Fibroblast of gingiva (primary cell): ENCODE measurements at places on chromosomes 5 and 9.

- DNase-seq = no peak
These were observed 136.2 kb upstream of the ACO1 start for GRCh38 chr9:32248189-32248712.

DNA sequence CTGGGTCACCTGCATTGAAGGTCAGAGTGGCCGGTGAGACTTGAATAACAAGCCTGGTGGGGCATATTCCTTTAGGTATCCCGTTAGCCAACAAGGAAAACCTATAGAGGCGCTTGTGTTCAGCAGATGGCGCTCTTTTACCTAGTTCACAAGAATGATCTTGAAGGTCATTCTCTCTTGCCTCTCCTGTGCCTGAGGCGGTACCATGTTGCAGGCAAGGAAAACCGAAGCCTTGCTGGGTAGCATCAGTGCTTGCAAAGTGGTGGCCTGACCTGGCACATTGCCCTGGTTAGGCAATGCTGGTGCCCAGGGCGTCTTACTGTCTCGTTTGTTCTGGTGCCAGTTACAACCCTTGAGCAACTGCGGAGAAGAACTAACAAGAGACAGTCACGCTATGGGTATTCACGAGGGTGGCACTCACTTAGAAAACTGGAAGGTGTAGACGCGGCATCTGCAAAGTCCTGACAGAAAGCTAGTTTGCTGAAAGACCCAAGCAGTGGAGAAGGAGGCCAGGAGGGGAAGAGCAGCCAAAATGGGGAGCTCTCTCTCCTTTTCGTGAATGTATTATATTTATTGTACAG, 56.7 kb downstream of the AOPEP start:
- peak; percentile 100 for DNase-seq

- DNase-seq = no peak
These were observed 482.8 kb upstream of the ARRDC3 start for GRCh38 chr5:91865915-91866314.

DNA sequence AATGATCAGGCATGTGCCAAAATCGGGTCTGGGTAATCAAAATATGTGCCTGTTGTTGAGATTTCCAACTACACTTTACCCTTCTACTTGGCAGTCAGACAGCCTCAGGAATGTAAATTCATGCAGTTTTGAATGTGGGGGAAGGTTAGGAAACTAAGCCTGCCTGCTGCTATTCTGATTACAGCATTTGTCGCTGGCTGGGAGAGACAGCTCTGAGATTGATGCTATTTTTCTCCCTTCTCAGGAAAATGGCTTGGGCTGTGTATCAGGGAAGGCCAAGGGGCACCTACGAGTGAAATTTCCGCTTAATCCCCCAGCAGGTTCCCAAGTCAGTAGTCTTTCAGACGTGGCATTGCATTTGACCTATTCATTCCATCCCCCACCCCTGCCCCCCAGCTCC, 3.6 kb upstream of the RGS7BP start:
- no peak for DNase-seq

- DNase-seq = peak; percentile 96
These were observed 102.3 kb downstream of the ENC1 start for GRCh38 chr5:74538206-74538661.

DNA sequence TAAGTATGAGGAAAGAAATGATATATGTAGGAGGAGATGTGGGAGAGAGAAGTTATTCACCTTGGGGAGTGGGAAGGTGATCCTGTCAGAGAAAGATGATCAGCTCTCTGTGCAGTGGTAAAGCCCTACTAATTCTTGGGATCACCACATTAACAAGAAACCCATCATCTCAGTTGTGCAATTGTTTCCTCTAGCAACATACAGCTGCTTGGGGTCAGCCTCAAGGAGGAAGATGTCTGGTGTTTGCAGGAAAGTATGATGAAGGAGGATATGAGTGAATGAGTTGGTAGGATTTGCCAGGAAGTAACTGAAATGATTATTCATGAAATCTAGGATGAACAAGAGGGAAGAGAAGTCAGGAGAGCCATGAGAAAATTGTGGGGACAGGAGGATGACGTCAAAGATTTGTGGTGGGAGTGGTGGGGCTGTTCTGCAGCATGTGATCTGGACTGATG, 50.1 kb downstream of the TNFSF8 start:
- DNase-seq = no peak

DNA sequence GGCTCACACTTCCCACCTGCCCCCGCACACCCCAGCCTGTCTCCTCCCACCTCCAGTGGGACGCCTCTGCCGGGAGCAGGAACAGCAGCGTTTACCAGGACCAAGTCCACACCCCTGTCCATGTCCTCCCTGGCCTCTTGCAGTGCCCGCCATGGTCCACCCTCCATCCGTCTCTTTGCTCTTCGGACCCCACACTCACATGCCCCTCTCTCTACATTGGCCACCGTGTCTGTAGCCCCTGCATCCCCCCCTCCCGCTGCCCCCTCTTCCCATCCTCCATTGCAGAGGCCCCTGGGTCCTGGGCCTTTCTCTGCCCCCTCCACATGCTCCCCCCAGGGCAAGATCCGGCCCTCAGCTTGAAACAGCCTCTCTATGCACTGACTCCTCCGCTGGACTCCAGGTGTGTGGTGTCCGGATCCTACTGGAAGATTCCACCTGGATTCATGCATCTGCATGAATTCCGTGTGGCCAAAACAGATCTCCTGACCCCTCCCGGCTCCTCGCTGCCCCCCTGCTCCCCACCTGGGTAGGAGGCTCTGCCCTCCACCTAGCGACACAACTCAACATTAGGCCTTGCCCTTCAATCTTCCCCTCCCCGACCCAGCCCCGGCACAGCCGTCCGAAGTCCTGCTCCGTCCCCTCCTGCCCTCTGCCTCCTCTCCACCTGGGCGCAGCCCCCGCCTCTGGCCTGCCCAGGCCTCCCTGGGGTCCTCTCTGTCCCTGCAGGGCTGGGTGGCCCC, 168.5 kb downstream of the OLFM1 start:
- no peak for DNase-seq

- DNase-seq = no peak
These were observed 17.4 kb downstream of the NRG2 start for GRCh38 chr5:140025736-140026135.

DNA sequence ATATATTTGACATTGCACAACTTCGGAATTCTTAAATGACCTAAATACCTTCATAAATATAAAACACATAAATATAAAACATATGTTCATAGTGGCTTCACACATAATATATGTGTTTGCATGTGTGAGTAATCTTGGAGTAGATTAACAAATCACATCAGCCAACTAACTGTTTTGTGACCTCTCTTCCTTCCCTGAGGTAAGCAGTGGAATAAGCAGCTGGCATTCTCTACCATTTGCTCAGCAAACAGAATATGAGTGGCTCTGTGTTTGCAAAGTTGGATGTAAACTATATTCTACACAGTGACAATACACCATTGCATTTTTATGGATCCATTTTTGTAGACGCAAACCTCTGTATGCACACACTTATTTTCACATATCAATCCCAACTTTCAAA, 189.9 kb downstream of the ACER2 start:
- DNase-seq = no peak

DNA sequence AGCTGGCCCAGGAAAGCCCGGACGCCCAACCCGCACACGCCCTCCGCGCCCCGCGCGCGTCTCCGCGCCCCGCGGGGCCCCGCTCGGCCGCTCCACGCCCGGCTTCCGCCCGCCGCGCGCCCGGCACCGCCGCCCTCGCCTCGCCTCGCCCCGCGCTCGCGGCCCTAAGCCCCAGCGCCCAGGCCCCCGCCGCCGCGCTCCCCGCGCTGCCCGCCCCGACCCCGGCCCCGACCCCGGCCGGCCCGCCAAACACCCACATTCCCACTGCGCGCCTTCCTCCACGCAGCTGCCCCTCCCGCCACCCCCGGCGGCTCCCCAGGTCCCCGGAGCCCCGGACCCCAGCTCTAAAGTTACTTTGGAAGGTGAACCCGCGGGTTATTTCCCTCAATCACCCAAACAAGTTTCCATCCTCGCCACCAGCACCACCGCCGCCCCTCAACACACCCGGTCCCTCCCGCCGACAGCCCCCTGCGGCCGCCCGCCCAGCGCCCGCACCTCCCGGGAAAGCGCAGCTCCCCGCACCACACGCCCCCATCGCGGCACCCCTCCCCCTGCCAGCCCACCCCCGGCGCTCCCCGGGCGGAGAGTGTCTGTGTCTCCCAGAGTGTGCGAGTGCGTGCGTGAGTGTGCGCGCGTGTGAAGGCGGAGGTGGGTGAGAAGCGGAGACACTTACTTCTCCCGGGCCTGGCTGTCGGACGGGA, 439 bp downstream of the SSBP2 start:
- DNase-seq = no peak

- DNase-seq = no peak
These were observed 14.4 kb downstream of the BRD3 start for GRCh38 chr9:134053401-134053871.

DNA sequence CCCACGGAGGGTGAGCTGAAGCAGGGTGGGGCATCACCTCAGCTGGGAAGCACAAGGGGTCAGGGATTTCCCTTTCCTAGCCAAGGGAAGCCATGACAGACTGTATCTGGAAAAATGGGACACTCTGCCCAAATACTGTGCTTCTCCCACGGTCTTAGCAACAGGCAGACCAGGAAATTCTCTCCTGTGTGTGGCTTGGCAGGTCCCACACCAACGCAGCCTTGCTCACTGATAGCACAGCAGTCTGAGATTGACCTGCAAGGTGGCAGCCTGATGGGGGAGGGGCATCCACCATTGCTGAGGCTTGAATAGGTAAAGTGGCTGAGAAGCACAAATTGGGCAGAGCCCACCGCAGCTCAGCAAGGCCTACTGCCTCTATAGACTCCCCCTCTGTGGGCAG, 23.2 kb downstream of the RAB3C start:
- no peak for DNase-seq

- DNase-seq = no peak
These were observed 11.4 kb downstream of the FAM193B start for GRCh38 chr5:177542816-177543465.

- DNase-seq = no peak
These were observed 1.9 kb upstream of the RGS14 start for GRCh38 chr5:177355868-177356168.

- DNase-seq = no peak
These were observed 23.4 kb upstream of the MAMDC2 start for GRCh38 chr9:70020217-70020616.

DNA sequence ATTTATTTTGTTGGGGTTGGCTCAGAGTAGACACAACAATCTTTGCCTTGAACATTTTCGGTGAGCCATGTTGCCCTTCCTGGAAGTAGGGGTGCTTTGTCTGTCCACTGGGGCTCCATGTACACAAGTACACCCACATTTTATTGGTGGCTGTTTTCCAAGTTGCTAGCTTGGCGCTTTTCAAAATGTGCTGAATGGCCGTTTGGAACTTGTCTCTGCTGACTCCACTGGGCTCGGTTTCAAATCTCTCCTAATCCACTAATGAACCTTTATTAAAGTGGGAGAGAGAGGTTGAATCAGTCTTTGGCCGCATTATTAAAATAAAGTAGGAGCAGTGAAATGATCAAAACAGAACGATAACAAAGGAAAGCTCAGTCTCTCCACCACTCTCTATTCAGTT, 64.6 kb upstream of the TAF11L2 start:
- no peak for DNase-seq

DNA sequence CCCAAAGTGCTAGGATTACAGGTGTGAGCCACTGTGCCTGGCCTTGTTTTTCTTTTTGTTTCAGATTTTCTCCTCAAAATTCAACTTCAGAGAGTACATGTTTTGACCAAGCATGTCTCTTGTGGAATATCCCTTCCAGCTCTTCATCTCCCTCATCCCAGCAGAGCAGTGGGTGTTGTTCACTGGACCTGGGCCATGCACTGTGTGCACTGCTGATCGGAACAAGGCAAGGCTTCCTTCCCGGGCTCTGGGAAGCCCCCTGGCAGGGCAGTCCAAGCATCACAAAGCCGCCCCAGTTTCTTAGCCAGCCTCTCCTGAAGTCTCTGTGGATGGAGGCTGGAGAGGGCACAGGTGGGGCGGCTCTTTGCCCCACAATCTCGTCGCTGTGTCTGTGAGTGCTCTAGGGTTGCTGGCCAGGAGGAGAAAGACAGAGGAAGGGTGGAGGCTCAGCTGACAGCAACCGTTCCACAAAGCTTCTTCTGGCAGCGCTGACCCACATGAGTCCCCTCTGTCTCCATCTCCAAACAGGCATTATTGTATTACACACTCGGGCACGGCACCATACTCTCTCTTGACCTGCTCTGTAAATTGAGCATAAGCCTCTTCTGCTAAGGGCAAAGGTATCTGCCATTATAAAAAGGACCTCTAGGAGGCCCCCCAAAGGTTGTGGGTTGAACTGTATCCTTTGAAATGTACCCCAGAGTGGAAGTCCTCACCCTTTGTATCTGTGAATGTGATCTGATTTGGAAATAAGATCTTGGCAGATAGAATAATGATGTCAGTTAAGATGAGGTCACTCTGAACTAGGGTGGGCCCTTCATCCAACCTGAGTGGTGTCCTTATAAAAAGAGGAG, 89.6 kb downstream of the TARS1 start:
- DNase-seq = no peak

DNA sequence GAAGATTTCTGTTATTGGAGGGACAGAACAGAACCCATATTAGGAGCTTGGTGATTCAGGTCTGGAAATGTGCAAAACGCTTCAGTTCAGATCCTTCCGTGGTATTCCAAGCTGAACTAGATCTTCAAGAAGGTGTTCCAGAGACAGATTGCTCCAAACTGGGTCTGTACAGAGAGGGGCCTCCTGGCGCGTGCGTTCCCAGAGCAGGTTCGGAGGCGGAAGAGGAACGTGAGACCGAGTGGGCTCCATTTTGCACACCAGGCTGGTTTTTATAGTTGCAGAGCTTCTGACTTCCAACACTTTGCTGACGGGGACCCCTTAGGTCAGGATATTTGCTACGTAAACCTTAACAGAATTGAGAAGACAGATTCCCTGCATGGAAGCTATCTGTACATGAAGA, 16.7 kb upstream of the RPL26L1 start:
- no peak for DNase-seq
